ENCODE measurements at places on chromosomes 3 and 15.

- DNase-seq, result peak; percentile 89
Observed at GRCh38 chr3:70989174-70989573, 594.4 kb downstream of the FOXP1 start.

DNA sequence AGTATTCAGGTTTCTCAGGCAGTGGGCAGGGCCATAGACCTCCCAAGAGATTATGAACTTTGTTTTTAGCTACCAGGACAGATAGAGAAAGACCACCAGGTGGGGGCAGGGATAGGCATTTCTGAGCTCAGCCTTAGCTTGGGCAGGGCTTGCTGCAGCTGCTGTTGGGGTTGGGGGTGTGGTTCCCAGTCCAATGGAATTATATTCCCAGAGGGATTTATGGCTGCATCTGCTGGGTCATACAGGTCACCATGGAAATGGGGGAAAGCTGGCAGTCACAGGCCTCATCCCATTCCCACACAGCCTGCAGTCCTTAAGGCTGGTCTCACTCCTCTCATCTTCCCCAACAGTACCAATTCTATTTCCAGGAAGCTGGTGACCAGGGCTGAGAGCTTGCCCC, 144.6 kb upstream of the ZPLD1 start:
- no peak for DNase-seq

- peak; percentile 29 for DNase-seq
Observed at GRCh38 chr3:175005881-175006280, 146.7 kb downstream of the NAALADL2 start.

DNA sequence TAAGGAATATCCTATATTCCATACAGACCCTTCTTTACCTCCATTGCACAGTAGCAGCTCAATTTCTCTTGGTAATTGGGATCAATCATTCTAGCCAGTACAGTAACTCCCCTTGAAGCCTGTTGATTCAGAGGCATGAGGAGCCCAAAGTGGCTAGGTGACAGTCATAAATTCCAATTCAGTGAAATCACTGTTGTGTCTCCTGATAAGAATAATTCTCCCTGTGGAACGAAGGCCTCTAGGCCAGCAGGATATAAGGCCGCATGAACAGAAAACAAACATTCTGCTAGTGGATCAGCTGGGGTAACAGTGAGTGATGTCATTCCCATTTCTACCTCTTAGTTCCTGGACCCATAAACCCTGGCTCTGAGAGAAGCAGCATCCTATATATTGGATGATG, 696.3 kb downstream of the NR2F2 start:
- no peak for DNase-seq

GRCh38 chr3:128079823-128080222, 27.6 kb downstream of the SEC61A1 start:
- no peak for DNase-seq

- DNase-seq, result no peak
Observed at GRCh38 chr3:188598894-188599293, 444.9 kb downstream of the LPP start.

DNA sequence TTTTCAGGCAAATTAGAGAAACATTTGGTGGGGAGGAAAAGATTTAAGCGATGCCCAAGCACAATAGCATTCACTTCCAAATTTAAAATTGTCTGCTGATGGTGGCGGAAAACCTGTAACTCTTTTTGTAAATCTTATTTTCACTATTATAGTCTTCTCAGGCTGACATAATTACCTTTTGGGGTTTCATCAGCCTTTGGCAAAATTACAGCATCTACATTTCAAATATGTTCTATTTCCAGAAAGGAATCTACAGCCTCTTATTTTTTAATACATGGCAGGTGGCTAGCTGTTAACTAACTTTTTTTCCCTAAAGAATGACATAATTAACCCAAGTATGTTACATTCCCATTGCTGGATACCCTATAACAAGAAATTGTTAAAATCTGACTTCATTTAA, 391.5 kb upstream of the CCDC54 start:
- peak; percentile 29 for DNase-seq

DNA sequence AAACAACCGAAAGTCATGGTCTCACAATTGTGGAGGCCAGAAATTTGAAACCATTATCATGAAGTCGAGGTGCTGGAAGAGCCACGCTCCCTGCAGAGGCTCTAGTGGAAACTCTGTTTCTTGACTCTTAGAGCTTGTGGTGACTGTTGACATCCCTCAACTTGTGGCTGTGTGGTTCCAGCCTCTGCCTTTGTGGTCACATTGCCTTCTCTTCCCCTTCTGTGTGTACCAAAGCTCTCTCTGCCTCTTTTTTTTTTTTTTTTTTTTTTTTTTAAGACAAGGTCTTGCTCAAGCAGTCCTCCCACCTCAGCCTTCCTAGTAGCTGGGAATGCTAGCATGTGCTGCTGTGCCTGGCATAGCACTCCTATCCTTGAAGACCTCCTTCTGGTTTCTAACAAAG, 48.7 kb upstream of the CRTC3 start:
- no peak for DNase-seq

DNA sequence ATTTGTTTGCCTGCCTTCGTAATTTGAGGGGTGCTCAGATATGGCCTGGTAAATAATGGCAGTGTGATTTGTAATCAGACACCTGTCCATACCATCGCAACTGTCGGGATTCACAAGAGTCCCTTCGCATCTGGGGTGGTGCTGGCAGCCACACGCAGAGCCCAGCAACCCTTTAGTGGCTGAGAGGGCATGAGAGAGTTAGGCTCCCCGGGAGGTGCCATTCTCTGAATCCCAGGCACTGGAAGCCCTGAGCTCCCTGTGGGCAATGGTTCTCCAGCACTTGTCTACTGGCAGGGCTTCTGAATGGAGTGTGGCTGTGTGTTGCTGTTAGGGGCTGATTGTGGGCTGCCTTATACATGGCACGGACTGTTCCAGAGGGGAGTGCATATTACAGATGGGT, 230.1 kb downstream of the EBLN2 start:
- DNase-seq, result no peak

- DNase-seq, result no peak
Observed at GRCh38 chr3:79362571-79363270, 405.1 kb downstream of the ROBO1 start.

DNA sequence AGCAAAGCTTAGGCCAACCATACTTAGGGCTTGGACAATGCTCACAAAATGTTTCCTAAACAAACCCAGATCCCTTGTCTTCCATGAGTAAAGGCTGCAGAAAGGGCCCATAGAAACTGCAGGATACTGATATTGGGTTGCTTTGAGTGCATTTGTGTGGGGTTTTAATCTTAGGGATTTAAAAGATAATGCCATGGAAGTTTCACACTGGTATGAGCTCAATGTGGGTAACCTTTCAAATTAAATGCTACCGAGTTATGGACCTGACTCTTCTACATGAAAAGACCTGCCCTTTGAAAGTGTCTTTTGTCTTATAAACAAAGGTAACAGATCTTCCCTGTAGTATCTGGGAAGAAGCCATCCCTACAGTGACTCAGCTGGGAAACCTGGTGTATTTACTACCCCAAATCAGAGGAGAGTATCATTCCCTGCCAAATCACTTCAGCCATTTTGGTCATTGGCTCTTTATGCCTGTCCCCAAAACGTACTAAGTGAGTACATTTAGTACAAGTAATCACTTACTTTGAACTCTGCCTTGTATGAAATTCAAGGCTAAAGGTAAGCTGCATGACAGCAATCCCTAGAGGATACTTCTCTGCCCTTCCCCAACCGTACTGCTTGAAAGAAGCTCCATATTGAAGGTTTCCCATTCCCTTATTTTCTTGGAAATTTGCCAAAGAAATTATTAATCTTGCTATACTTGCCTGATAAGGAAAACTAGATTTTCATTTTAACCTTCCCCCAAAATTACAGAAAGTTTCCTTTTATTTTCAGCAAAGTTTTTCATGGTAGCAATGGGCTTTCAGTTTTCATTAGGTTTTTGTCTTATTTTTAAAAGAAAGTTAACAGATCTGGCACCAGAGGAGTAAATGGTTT, 7.2 kb downstream of the TM4SF1 start:
- DNase-seq, result no peak

GRCh38 chr3:22731901-22732300, 471.2 kb upstream of the UBE2E2 start:
- no peak for DNase-seq

- DNase-seq, result no peak
Observed at GRCh38 chr3:97197083-97197482, 382.7 kb downstream of the EPHA6 start.

- no peak for DNase-seq
Observed at GRCh38 chr3:14770591-14770990, 48.2 kb upstream of the FGD5 start.

GRCh38 chr3:171704002-171704401, 106.3 kb downstream of the PLD1 start:
- DNase-seq, result peak; percentile 66

DNA sequence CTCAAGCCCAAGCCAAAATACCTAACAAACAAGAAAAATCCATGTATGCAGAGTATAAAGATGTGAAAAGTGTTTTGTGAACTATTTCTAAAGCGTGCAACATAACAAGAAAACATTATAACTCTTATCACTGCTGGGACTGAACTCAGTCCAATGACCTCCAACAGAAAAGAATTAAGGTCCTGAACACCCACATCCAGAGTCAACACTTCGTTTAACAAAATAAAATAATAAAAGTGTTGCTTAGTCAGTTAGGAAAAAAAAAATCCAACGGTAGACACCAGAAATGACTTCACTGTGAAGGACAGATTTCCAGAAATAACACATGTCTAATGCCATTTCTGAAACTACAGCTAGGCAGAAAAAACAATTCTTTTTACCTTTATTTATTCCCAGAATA, 28.0 kb downstream of the MB21D2 start:
- DNase-seq, result no peak

DNA sequence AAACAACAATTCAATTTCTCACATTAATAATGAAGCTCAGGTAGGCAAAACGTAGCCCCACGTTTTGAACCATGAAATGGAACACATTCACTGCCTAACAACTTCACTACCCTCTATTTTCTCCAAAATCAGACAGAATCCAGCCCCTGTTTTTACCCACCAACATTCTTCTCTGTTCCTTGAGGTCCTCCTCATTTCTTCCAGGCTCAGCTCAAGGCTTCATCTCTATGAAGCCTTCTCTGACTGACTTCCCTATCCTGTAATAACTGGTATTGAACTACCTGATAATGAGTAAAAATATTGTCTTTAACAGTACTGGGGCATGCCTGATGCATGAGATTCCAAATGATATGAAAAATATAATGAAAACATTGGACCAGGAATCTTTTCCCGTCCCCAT, 2.2 kb downstream of the TFRC start:
- DNase-seq, result no peak

DNA sequence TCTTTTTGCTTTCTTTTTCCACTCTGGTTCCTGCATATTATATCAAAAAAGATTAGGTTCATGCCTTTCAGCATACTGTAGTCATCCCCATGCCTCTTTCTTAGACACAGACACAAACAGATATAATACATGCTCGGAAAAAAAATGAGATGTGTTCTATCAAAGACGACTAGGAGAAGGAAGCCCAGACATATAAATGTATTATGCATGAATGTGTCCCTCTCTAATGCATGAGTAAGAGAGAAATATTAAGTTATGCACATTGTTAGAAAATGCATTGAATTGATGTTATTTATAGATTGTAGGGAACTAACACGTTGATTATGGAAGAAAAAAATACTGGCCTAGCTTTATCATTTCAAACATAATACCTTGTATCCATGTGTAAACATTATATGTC, 252.4 kb upstream of the BCHE start:
- DNase-seq, result no peak

- no peak for DNase-seq
Observed at GRCh38 chr3:114379266-114379665, 85.4 kb downstream of the TIGIT start.

DNA sequence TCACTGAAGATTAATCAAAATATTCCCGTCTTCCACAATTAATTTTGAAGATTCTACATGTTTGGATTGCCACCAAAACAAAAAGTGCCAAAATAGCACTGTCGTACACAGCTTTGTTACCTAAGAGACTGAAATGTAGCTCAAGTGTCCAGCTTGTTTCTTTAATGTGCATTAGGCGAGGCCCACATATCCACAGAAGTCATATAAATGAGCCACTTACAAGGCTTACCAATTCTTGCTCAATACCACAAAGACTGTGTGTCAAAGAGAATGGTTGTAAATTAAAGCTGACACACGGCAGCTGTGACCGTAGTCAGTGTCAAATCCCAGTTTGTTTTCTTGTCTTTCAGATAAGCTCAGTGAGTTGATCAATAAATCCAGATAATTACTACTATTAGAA, 639.4 kb upstream of the TBL1XR1 start:
- DNase-seq, result no peak

Data from fibroblast of skin of scalp (primary cell).